DMS153 (cell line): ENCODE measurements at places on chromosomes 7 and 10.

GRCh38 chr7:138021889-138022288 is 20.0 kb upstream of the CREB3L2 start:
- no peak for DNase-seq

- no peak for DNase-seq
Measured at GRCh38 chr10:21895932-21896331, 107.6 kb downstream of the DNAJC1 start.

DNA sequence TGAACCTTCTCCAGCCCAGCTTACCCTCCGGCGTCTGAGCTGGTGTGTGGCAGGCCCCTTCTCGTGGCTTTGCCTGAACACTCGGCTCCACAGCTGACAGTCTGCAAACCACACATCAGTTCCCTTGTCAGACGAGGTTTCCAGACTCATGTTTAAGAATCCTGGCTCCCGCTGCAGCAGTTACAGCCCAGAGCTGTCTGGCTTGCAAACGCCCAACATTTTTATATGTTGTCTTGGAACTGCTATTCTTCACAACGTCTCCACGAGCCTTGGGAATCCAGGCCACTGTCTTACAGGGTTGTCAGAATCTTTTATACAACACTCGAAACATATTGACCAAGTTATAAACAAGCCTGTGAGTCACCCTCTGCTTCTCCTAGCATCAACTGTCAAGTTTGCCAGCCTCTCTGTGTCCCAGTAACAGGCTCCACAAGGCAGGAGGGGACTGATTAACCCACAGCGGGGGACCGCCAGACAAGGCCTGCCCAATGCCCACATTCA is 68.1 kb downstream of the TNS3 start:
- no peak for DNase-seq

DNA sequence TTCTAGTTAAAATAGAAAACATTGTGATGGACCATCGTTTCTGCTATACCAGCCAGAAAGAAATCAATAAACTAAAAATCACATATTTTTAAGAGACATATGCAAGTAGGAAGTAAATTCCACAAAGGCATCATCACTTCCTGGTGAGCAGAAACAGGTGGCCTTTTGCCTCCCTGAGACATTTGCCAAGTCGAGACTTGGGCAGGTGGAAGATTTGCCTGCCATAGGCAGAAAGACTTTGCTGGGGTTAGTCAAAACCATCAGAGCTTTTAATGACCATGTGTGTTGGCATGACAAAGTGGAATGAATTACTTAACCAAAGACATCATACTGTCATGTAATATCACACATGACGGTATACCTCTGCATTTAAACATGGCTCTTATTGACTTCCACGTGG is 66.0 kb upstream of the FGL2 start:
- DNase-seq = no peak

DNA sequence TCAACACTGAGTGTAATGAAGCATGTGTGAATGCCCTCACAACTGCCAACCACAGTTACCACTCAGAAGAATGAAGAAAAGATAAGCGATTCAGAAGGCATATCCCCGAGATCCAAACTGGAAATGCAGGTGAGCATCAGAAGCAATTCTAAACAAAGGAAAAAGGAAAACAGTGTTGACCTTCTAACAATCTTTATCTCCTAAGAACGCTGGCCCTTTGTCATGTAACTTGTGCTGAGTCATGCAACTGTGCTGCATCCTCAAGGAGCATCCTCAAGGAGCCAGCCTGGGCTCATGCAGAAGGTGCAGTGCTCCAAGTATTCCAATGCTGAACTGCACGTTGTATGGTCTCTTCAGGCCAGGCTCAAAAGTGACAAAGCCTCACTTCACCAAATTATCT is 30.6 kb downstream of the SEC61G start:
- DNase-seq = no peak

- DNase-seq = no peak
Measured at GRCh38 chr10:43211030-43211429, 55.8 kb downstream of the RASGEF1A start.

DNA sequence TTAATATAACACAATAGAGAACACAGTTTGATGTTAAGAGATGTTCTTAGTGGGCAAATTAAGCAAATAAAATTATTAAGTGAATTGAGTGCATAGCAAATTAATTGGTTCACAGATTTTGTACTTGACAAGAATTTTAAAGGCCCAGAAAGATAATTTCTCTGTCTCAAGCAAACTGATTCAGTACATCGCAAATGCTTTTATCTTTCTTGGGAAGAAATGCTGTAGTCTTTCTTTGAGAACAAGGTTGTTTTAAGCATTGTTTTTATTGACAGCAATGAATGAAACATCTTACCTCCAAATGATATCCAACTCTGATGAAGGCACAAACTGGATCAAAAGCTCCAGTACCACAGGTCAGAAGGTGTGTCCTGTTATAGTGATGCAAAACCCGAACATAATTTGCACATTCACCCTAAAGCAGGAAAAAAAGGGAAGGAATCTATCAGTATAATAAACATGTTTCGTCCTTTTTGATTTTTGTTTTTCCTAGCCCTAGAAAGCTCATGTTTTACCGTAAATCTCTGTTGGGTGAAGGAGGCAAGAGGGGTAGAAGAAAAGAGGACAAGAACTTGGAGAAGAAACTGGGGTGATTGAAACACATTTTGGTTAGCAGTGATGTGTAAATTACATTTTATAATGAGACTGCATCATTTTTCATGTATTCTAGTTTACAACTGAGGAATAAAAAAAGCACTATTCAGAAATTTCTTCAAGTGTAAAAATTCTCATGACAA is 182.6 kb downstream of the SEMA3E start:
- no peak for DNase-seq

DNA sequence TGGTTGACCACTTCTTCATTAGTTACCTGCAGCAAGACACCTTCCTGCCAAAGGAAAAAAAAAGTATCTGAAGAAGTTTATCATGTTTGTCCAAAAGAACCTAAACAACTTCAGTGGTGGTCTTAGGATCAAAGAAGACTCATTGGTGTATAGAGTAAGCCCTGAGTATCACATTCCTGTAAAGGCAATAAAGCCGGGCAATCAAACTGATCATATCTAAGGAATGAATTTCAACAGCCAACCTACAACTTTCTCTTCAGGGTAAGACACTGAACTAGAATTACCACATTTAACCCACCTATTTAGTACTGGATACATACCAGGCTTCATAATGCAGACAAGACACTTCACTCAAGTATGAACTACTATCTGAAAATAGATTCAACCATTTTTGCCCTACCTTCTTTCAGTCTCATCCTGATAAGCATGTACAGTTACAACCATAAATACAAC is 10.1 kb downstream of the HNRNPA2B1 start:
- no peak for DNase-seq

GRCh38 chr10:90732581-90732980 is 125.3 kb downstream of the HTR7 start:
- DNase-seq = no peak

DNA sequence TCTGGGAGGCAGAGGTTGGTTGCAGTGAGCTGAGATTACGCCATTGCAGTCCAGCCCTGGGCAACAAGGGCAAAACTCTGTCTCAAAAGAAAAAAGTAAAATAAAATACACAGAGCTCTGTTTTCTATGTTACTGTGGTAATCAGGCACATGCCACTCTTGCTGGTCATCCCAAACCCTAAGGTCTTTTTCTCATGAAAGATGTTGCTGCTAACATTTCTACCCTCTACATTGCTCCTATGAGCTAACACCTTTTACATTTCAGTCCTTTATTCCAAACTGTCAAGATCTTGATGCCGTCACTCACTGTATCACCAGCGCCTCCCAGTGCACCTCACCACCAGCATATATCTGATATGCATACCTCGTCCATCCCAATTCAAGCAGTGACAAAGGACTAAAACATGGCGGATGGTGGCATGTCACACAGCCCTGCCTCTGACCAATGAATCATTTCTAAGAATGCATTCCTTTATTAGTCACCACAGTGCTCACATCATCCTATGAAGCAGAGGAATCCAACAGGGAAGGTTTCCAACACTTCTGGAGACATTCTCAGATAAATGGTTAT is 4.3 kb downstream of the DAGLB start:
- no peak for DNase-seq

- peak; percentile 41 for DNase-seq
Measured at GRCh38 chr10:69438536-69439349, 12.5 kb upstream of the TSPAN15 start.

GRCh38 chr7:123665157-123665556 is 9.5 kb downstream of the LMOD2 start:
- DNase-seq = no peak

DNA sequence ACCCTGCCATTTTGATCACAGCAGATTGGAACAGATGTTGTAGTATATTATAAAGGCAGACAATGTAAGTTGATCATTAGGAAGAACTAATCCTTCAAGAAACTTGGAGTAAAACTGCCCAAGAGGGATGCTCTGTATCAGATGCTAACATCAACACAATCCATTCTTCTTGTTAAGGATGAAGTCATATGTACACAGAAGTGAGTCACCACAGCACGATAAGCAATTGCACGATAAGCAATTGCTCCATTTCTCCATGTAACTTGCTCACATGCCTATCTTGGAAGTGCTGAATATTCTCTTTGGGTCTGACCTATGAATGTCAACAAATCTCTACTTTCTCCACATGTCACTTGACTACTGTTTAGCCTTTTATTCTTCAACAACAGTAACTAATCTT is 41.5 kb upstream of the DMTF1 start:
- no peak for DNase-seq

DNA sequence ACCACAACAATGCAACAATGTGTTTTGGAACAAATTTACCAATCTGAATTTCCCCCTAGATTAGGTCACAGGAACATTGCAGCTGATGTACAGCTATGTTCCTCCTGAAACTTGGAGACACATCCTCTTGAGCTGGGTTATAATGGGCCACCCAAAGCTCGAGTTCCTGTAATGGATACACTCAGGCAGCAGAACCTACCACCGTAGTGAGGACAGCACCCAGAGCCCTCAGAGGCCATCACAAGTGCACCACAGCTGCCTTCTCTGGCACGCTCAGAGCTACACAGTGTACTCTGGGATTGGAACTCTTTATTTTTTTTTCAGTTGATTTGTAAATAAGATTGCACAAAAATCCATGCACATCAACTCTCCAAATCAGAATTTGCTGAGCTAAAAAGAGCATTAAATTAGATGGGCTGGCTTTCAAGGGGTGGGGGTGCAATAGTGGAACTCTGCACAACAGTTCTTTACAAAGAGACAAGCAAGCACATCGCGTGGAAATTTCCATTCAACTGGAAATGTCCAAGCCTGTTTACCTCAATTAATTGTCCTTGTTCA is 56.7 kb downstream of the EGFR start:
- DNase-seq = no peak

- peak; percentile 26 for DNase-seq
Measured at GRCh38 chr10:101485681-101486554, 102.1 kb downstream of the POLL start.

DNA sequence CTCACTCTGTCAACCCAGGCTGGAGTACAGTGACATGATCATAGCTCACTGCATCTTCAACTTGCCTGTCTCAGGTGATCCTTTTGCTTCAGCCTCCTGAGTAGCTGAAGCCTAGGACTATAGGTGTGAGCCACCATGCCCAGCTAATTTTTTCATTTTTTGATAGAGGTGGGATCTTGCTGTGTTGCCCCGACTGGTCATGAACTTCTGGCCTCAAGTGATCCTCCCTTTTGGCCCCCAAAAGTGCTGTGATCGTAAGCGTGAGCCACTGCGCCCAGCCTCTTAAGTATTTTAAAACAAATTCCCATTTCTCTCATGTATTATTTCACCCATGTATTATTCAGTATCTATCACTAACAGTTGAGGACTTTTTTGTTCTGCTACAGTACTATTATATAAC is 43.5 kb downstream of the KMT2E start:
- no peak for DNase-seq

GRCh38 chr7:138871065-138871813 is 73.2 kb upstream of the ATP6V0A4 start:
- no peak for DNase-seq

GRCh38 chr7:2012044-2012900 is 220.5 kb downstream of the MAD1L1 start:
- DNase-seq = no peak

DNA sequence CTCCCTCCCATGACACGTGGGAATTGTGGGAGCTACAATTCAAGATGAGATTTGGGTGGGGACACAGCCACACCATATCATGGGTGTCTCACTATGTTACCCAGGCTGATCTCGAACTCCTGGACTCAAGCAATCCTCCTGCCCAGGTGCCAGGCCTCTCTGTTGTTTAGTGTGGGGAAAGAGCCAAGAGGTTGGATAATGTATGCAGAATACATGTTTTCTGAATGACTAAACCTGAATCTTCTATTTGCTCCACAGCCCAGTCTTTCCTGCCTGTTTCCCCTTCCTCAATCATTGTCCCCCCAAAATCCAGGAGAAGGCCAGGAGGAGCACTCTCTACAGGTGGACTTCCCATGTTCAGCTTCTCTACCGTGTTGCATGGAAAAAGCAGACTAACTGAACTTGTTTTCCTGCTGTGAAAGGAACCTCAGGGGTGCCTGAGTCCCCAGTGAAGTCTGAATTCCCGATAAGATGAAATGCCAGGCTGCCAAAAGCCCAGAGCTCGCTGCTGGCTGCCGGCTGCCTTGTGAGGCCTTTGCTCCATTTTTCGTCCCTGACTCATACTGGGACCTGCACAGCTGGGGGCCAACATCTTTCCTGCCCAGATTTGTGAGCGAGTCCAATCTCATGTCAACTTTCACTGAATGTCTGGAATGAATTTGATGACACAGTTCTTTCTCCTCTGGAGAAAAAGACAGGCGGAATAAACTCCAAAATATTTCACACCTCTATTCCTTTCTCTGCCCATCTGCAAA is 588.0 kb downstream of the CALN1 start:
- no peak for DNase-seq

GRCh38 chr7:34357068-34357467 is 300.9 kb upstream of the NPSR1 start:
- DNase-seq = no peak
